ENCODE measurements at places on chromosomes 6 and 20.

- DNase-seq, result no peak
Measured at GRCh38 chr6:23964865-23965264, 161.2 kb upstream of the NRSN1 start.

- DNase-seq, result no peak
Measured at GRCh38 chr6:150883521-150883920, 18.0 kb downstream of the MTHFD1L start.

DNA sequence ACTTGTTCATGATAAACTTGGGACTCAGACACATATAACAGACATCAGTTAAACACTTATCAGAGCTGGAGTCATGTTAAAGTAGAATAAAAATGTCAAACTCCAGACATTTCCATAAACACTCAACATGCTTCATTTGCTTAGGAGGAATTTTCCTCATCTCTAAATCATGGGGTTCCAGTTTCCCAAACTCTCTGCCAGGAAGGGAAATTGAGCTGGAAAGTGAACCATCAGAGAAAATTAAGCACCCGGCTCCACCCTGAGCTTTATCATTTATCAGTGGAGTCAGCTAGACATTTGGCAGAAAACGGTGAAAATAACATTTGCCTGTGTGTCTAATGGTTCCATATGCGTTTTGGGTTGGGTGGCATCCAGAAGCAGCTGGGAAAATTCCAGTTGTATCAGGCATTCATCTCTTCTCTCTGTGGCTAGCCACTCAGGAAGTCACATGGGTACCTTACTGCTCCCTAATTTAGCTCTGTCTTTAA is 25.3 kb upstream of the ZNFX1 start:
- DNase-seq, result peak; percentile 42

GRCh38 chr20:9412309-9412708 is 102.1 kb upstream of the LAMP5 start:
- no peak for DNase-seq

DNA sequence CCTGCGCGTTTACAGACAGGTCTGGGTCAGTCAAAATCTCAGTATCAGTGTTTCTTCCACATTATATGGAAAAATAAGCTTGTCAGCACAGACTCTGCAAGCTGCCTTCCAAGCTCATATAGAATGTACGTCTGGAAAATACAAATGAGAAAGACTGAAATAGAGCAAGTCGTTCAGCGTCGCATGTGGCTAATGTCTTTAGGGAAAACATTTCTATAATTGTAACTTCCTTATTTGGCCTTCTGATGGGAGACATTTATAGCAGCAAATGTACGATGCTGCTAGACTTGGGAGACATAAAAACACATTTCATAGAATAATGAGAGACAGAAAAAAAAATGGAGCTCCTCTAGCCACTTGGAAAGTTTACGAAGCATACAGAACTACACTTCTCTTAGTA is 122.2 kb downstream of the KIF16B start:
- no peak for DNase-seq

- no peak for DNase-seq
Measured at GRCh38 chr6:158764926-158765325, 54.2 kb downstream of the EZR start.

GRCh38 chr6:163329991-163330390 is 84.5 kb upstream of the QKI start:
- DNase-seq, result no peak

- DNase-seq, result peak; percentile 32
Measured at GRCh38 chr6:132333639-132334520, 67.4 kb downstream of the MOXD1 start.

DNA sequence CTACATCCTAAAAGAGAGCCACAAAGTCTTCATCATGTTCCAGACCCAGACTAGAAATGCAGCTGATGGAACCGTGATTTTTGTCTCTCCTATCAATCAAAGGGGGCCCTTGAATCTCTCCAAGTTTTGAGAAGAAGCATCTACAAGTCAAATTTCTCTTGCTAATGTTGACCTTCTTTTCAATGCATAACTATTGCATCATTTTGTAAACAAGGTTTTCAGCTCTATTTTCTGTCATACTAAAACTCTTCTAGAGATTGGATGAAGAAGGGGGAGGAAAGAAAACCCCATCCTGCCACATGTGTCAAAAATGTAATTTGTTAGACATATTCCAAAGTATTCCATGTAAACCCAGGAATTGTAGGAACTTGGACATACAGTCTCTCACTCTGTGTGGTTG is 169.2 kb downstream of the LMBRD1 start:
- DNase-seq, result no peak

DNA sequence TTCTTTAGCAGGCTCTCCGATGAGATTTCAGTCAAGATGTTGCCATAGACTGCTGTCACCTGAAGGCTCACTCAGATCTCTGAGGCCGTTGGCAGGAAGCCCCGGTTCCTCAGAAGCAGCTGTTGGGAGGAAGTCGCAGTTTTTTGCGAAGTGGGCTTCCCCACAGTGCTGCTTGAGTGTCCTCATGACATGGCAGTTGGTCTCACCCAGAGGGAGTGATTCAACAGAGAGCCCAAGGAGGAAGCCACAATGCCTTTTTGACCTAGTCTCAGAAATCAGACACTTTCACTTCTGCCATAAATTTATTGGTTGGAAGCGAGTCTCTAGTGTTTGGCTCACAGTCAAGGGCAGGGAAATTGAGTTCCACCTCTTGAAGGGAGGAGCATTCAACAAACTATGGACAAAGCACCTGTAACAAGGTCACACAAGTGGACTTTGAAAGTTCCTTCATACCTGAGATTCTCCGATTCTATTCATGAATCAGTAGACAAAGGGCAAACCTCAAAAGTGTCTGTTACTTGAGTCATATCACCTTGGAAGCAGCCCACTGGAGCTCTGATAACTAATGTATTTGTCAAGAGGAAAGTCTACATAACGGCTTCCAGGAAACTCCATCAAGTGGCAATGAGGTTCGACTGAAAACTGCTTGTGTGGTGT is 208.3 kb downstream of the TASP1 start:
- DNase-seq, result no peak

- DNase-seq, result no peak
Measured at GRCh38 chr6:139153855-139154254, 19.0 kb downstream of the HECA start.

GRCh38 chr20:35742741-35743523 is 872 bp upstream of the RBM39 start:
- no peak for DNase-seq

GRCh38 chr20:11553603-11554002 is 364.1 kb upstream of the BTBD3 start:
- DNase-seq, result no peak

- DNase-seq, result no peak
Measured at GRCh38 chr6:158668707-158669103, 18.9 kb downstream of the SYTL3 start.

DNA sequence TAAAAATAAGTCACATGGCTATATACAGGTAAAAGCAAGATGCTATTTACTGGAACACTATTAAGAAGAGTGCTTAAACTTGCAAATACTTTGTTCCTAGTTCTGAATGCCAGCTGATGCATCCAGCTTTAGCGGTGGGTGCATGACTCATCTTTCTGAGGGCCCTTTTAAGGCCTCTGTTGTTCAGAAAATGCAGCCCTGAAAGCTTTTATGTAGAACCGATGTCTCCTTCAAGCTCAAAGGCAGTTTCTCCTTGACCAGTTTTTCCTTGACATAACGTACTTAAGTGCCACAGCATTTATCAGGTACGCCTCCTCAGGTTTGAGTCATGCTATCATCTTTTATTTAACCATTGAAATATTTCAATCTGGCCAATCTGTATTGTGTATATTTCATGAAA is 82.8 kb downstream of the MLIP start:
- no peak for DNase-seq

DNA sequence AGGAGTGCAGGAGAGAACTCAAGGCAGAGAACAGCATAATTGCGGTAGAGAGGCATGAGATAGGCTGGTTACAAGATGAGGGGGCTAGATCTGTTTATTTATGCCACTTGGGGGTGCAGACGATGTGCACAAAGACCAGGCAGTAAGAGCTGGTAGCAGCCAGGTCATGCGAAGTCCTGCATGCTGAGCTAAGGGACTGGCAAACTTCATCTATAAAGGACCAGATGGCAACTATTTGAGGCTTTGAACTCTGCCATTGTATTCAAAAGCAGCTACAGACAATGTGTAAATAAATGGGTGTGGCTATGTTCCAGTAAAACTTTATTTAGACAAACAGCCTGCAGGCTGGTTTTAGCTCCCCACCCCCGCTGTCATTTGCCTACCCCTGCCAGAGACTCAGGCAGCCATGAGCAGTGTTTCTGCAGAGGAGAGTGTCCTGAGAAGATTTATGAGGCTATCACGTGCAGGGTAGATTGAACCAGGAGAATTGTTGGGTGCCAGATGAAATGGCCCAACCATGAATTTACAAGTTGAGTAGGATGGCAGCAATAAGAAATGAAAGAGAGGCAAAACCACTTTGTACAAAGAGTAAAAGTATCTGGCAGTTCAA is 253.4 kb upstream of the MOCS1 start:
- no peak for DNase-seq

- no peak for DNase-seq
Measured at GRCh38 chr20:5488823-5489222, 172.1 kb upstream of the PROKR2 start.

- no peak for DNase-seq
Measured at GRCh38 chr20:20161611-20162010, 109.3 kb downstream of the CFAP61 start.

- no peak for DNase-seq
Measured at GRCh38 chr6:139184047-139184446, 49.2 kb downstream of the HECA start.

GRCh38 chr6:148771896-148772554 is 25.2 kb downstream of the UST start:
- DNase-seq, result no peak

DNA sequence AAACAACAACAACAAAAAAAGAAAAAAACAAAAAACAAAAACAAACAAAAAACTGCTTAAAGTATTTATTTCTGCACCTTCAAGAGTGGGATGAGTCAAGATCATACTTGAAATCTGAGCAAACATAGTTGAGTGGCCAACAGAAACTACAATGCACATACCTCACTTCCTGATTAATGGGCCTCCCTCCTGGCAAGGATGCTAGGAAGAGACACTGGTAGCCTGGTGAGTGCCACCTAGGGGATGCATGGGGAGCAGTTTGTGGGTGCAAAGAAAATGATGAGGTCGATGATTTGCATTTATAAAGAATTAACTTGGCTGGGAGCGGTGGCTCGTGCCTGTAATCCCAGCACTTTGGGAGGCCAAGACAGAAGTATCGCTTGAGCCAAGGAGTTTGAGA is 808.1 kb downstream of the MAFB start:
- DNase-seq, result no peak

DNA sequence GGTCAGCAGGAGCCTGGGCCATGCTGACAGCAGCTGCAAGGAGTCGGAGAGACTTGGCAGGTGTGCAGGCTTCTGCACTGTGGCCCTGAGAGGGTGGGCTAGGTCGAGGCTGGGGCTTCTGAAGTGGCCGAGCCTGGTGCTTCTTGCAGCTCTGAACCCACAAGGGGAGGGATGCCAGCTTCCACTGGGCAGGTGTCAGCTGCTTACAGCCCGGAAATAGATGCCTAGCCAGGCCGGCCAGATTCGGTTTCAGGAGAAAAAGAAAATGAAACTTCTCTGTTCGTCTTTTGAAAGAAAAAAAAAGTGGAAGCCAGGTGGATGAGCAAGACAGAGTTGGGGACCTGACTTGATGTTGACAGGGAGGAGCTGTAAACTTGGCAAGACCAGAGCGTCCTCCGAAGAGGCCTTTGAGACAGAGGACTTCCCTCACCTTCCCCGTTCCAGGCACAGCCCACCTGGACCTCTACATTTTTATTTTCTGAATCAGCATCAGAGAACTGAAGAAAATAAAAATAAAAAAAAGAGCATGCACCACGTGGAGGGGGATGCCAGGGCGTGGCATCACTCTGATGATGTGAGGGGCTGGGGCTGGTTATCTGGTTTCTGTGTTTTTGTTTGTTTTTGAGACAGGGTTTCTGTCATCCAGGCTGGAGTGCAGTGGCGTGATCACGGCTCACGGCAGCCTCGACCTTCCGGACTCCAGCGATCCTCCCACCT is at the start of gene ZBP1:
Gene ZBP1, minus strand, starts transcription at position 153 of the 717 bp plus-strand sequence. Its CDS starts 131 bp downstream, at position 22.
- no peak for DNase-seq

DNA sequence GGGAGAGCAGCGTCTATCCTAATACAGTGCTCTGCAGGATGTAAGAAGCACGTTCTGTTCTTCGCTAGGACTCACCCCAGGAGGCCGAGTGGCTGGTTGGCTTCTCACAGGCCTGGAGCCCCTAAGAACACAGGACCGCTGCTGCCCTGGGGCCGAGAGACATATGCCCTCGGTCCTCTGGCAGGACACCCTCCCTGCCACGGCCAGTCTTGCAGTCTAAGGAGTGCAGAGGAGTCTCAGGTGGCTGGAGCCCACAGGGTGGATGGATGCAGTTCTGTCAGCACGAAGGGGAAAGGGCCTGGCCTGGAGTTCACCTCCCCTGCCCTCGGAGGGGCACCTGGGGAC is 96.5 kb downstream of the SMOC2 start:
- DNase-seq, result no peak

- DNase-seq, result no peak
Measured at GRCh38 chr6:167295495-167296292, 4.6 kb downstream of the UNC93A start.

- no peak for DNase-seq
Measured at GRCh38 chr6:75748743-75749538, at the start of gene MYO6. Gene MYO6 (plus strand): TSS chr6:75749239. CDS start chr6:75817548, 68,309 bp downstream.

DNA sequence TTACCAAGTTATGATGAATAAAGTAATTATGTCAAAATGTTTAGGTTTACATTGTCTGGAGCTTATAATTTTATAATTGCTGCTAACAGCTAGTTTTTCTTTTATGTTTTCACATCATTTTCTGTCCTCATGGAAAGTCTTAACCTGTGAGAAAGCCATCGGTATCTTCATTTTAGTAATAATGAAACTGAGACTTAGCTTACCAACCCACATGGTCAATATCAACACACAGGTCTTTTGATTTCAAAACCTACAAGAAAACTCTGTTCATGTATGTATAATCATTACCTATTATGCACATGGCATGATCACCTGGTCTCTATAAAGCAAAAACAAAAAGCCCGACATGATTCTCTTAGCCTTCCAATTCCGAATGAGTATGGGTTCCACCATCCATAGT is 61.9 kb downstream of the KCNQ5 start:
- DNase-seq, result no peak

Data from AG09319 (cell line).